ENCODE measurements at places on chromosomes 11 and 22.

DNA sequence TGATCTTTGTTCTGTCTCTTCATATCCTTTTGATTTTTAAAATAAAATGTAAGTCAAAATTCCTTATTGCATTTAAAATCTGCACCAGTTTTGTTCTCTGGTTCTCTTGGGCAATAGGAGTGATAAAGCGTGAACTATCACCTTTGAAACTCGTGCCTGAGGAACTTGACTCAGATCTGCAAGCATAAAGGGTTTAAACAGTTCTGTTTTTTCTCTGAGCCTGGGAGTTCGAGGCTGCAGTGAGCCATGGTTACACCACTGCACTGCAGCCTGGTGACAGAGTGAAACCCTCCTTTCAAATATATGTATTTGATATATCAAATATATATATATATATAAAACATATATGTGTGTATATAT lies 38.9 kb upstream of the CLMP start:
- no peak for DNase-seq

DNA sequence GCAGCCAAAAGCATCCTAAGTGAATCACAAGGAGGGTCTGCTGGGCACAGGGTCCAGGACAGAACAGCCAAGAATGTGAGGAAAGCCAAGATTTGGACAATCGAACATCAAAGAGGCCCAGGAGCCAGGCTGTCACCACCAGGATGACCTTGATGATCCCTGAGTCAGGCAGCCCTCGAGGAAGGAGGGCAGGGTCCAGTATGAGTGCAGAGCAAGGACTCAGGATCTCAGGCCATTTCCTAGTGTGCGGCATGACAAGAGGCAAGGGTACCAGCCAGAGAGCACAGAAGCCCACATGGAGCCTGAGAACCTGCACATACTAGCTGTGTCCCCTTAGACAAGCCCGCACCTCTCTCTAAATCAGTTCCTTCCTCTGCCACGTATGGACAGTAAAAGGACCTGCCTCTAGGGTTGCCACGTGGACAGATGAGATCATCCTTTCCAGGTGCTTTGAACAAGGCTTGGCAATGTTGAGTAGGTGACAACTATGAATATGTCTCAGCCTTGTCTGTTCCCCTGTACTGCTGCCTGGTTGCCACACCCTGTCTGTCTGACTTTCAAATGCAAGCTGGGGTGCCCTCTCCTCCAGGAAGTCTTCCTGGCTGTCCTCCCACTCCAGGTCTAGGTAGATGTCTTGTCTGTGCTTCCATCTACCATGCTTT lies 32.2 kb upstream of the ISX start:
- DNase-seq = no peak

- no peak for DNase-seq
These were observed 51.3 kb upstream of the HMGXB4 start for GRCh38 chr22:35205961-35206360.

GRCh38 chr11:119890466-119890865 lies 161.5 kb upstream of the NECTIN1 start:
- no peak for DNase-seq

DNA sequence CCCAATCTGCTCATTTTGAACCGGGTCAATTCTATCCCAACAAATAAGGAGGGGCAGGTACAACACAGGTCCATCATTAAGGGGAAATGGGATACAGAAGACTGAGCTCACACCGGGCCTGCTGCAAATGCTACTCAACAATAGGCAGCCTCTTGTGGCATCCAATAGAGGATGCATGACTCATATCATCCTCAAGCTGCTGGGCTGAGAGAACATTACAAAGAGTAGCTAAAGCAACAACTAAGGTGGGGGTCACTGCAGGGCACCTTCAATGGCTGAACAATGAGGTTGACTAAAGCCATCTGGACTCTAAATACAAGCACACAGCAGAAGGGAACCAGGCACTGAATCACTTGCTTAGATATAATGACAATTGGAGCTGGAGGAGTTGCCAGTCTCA lies 130.1 kb upstream of the SYN3 start:
- no peak for DNase-seq

DNA sequence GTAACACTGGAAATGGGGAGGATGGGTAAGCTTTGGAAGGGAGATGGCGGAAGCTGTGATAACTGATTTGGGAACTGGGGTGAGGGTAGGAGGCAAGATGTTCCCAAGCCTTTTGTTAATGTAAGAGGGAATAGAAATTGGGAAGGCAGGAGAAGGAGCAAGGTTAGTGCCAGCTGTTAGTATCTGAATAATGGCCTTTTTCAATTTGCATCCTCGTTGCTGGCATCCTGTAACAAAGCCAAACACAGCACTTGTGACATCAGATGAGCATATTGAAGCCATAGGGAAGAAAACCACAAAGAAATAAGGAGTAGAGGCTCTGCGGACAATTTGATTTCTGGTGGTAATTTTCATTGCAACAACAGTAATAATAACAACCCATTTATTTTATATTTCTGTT lies 70.9 kb upstream of the CLMP start:
- DNase-seq = no peak

DNA sequence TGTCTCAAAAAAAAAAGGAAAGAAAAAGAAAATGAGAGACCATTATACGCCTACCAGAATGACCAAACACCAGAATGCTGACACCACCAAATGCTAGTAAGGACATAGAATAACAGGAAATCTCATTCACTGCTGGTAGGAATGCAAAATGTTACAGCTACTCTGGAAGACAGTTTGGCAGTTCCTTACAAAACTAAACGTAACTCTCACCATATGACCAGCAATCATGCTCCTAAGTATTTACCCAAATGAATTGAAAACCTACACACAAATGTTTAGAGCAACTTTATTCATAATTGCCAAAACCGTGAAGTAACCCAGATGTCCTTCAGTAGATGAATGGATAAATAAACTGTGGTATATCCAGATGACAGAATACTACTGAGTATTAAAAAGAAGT lies 7.2 kb downstream of the CHKA start:
- DNase-seq = no peak

DNA sequence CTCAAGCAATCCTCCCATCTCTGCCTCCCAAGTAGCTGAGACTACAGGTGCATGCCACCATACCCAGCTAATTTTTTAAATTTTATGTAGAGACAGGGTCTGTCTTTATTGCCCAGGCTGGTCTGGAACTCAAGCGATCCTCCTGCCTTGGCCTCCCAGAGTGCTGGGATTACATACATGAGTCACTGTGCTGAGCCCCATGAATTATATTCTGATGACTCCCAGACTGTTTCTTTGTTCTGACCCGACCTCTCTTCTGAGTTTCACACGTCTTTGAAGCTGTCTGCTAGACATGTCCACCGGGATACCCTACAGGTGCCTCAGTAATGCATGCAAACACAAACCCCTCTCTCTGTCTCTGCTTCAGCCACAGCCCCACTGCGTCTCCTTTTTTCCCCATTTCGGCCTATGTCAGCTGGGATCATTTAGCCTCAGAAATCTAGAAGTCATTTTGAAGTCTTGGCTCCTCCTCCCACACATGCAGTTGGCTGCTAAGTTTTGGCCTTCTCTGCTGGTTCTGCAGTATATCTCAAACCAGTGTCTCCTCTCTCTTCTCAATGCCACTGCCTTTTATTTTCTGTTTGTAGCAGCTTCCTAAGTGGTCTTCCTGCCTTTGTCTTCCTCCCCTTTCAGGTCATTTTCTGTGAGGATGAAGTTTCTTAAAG lies 4.8 kb downstream of the VPS26B start:
- DNase-seq = no peak

Data from activated CD4-positive, CD25-positive, alpha-beta regulatory T cell treated with anti-CD3 and anti-CD28 coated beads, Interleukin-2, amount 50 U/mL, for 72 hours (primary cell).